ENCODE measurements at places on chromosomes 11 and 22. TPM values are rescaled to one million over a fixed set of nuclear protein-coding genes. Genes with fewer than 3 reads are reported as not detected.

- no peak for DNase-seq
These were observed 39.6 kb downstream of the BTBD10 start for GRCh38 chr11:13423372-13423771.

- no peak for DNase-seq
These were observed 110.0 kb downstream of the TP53I11 start for GRCh38 chr11:44840521-44841251.

- DNase-seq, result no peak
These were observed 3.2 kb downstream of the MAPK11 start for GRCh38 chr22:50266994-50267393.

- no peak for DNase-seq
These were observed 243.5 kb downstream of the ETS1 start for GRCh38 chr11:128343870-128344269.

Gene OR5D13
- total RNA-seq, result not detected

Gene BLID
- total RNA-seq, result not detected

DNA sequence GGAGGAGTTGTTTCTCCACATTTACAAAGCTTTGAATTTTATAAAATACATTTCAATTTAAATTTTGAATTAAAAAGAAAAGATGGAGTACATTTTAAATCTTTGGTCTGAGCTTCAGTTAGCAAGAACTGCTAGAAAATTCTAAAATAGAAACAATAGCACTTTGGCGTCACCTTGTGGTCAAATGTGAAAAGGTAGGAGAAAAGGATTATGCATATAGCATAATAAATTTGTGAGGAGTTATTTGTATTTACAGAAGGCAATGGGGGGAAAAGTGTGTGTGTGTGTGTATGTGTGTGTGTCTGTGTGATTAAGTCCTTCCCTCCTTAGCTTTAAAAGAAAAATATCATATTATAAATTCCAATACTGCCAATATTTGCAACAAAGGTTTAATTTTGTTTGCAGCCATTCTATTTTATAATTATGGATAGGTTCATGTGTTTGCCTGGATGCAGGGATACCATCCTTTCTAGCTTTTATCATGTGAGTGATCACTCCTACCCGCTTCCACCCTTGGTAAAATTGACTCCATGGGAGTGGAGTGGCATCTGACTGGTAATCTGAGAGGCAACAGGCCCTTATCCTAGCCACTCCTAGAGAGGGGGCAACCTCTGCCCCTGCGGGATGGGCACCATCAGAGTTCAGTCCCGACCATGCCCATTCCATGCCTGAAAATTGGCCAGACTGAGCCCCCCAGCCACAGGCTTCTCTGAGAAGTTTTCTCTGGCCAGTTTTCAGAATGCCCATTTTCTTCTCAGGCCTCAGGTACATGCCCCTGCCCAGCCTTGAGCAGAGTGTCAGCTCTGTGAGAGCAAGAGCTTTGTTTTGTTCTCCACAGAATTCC is 13.6 kb upstream of the LGR4 start:
- DNase-seq, result no peak

DNA sequence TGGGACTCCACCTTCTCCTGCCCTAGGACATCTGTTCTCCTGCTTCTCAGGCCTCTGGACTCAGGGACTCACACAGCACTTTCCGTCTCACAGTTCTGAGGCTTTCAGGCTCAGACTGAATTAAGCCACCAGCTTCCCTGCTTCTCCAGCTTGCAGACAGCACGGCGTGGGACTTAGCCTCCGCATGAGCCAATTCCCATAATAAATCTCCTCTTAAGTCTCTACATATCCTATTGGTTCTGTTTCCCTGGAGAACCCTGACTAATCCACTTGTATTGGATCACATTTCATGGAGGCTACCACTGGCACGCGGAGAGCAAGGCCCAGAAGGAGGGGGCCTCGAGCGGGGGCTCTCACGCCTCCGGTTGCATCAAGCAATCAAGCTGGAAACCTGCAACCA is 1313.6 kb downstream of the TBC1D22A start:
- DNase-seq, result no peak

DNA sequence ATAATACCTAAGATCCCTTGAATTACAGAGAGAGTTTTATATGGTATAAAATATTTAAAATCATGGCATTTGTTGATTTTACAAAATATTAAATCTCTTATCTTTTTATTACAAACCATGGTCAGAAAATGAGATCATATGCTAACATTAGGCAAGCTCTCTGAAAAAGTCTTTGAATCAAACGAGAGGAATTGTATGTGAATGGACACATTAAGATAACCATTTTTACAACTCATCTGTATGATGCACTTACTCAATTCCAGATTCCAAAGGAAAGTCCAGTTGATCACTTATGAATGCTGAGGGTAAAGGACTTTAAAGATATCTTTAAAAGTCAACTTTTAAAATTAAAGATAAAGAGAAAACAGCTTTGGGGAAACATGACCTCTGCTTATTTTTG is 83.5 kb upstream of the LUZP2 start:
- no peak for DNase-seq

Gene NCAM1
- total RNA-seq, result 16.5 TPM

DNA sequence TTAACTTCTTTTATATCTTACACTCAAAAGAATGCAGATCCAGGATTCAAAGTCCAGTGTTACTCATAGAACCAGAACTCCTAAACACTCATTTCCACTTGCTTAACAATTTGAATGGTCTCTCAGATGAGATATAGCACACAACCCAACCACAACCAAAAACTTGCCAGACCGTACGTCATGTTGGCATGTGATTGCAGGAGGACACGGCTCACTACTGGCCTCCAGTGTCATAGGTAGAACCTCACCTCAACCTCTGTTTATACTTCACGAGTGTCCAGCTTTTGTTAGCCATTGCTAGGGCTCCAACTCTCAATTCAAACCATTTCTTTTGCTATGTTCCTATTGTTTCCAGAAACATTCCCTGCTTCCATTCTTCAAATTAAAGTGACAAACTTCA is 58.5 kb upstream of the PDGFD start:
- DNase-seq, result no peak

Gene DCDC1
- 0.21 TPM for total RNA-seq

Gene OR5B21
- not detected for total RNA-seq

GRCh38 chr11:5737670-5738392 is 1.6 kb downstream of the OR56B1 start:
- DNase-seq, result no peak

- no peak for DNase-seq
These were observed 7.8 kb downstream of the PHOX2A start for GRCh38 chr11:72236083-72236697.

- no peak for DNase-seq
These were observed 72.9 kb downstream of the CTTN start for GRCh38 chr11:70471254-70471653.

DNA sequence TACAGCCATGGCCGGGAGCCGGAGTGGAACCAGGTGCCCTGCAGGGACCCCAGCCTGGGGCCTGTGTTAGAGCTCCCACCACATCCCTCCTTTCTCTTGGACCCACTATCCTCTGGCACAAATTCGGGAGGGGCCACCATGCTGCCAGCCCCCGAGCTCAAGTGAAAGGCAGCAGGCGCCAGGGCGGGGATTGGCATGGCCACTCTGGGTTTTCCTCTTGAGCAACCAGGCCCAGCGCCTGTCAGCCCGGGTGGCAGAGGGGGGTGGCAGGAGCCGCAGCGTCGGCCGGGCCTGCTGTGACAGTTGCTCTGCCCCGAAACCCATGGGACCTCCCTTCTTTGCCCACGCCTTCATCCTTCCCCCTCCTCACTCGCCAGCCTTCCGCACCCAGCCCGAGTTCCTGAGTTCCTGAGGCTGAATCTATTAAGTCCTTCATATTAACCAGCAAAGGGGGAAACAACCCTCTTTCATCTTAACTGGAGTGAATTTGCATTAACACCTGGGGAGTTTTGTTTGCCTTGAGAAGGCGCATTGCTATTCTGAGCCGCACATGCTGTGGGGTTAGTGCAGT is 16.8 kb upstream of the CABP7 start:
- no peak for DNase-seq

Gene DNAJC4
- total RNA-seq, result 21.7 TPM

Gene UCP3
- 1.6 TPM for total RNA-seq

DNA sequence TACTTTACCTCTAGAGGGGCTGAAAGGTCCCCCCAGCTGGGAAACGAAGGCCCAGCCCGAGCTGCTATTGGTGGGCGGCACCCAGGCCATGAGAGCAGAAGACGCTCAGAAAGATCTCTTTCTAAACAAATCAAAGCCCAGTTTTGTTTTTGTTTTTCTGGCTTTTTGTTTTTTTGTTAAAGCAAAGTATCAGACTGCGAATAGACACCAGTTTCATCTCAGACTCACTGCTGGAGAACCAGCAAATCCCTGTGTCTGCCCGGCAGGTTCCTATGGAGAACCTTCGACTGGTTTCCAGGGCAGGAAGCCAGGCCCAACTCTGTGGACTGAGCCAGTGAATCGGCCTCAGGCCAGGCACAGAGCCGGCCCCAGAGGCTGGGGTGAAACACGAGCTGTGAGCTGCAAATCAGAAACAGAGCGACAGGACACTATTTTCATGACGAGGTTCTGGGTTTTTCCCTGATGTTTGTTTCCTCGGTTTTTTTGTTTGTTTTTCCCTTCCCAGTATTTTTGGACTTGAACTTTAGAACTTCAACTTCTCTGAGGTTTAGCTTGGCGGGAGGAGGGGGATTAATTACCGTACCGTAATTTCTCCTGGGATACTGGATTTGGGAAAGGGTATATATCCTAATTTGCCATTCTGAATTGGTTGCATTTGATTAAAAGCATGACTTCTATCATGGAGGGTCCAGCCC is 16.0 kb upstream of the B4GALNT4 start:
- DNase-seq, result no peak

GRCh38 chr11:32005786-32006416 is 85.0 kb upstream of the RCN1 start:
- DNase-seq, result peak; percentile 12

GRCh38 chr22:48306785-48307510 is 1520.7 kb downstream of the BRD1 start:
- DNase-seq, result no peak

Gene CNIH2
- total RNA-seq, result 0.21 TPM

DNA sequence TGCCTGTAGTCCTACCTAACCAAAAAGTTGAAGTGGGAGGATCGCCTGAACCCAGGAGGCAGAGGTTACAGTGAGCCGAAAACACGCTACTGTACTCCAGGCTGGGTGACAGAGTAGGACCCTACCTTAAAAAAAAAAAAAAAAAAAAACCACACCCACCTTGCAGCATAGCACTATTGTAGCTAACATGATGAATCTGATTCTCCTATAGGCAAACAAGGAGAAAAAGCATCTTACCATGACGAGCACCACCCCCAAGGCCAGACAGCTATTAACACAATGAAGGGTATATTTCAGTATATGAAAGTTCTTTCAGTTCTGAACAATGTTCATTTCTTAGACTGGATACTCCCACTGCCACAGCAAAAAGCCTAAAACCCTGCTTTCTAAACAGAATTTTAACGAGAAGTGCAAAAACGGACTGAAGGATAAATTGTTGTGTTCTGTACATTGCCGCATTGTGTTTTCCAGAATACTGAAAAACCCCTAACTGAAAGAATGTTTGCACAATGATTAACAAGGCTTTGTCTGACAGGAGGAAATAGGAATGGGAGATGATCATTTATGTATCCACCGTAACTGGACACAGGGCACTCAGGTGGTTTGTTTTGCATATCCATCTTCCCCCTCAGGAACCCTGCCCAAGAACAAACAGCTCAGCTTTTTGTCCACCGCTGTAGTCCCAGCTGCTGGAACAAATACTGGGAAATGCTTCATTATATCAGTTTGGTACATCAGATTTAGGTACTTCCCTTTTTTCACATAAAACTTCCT is 8.9 kb downstream of the PISD start:
- no peak for DNase-seq

Gene C22orf42
- total RNA-seq, result not detected

- DNase-seq, result no peak
These were observed 109.4 kb downstream of the RCN1 start for GRCh38 chr11:32200136-32200847.

DNA sequence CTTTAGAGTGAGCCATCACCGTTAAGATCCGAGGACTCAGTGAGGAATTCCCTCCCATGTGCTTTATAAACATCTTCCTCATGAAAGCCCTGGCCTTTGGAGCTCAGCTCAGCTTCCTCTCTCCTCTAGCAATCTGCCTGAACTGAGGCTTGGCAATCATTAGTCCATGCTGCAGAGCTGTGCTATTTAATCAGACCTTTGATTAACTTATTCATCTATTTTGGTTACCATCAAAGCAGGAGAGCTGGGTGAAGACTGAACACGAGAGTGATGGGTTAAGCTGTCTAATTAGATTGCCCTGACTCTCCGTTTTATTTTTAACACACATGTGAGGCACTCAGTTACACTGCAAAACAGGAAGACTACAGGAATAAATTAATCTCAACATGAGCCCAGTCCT is 351.3 kb downstream of the LARGE1 start:
- no peak for DNase-seq

- DNase-seq, result no peak
These were observed 1734.4 kb downstream of the LRRC4C start for GRCh38 chr11:39725081-39725480.

GRCh38 chr11:35661534-35661933 is 1.0 kb upstream of the TRIM44 start:
- no peak for DNase-seq

DNA sequence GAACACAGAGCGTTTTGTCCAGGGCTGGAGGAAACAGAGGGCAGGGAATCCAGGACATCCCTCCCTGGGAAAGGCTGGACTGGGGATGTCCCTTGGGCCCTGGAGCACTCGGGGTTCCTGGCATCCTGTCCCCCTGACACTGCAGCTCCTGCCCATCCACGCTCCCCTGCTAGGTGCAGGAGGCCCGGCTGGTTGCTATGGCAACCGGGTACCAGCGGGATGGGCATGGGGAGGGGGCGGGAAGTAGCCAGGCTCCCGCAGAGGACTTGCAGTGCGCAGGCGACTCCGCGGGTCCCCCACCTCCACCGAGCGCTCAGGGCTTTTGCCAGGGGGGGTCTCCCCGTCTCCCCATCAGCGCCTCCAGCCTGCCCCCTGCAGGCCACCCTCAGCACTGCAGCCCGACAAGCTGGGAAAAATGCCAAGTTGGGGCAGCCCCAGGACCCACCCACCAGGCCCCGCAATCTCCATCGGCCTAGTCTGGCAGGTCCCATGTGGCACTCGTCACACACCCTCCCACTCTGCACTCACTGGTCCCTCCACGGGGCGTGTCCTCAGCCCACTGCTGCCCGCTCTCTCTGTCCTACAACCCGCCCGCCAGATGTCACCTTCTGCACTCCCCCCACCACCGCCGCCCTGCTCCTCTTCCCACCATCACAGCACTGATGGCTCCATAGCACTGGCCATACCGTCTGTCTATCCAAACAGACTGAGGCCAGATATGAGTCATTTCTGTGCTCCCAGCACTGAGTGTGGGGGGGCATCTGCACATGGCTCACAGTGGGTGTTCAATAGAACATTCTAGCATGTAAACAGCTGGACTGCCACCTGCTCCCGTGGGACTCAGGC is 31.5 kb downstream of the KIAA0930 start:
- DNase-seq, result no peak

Measured in kidney epithelial cell (primary cell).